ENCODE measurements at places on chromosomes 5 and 9. TPM values are rescaled to one million over a fixed set of nuclear protein-coding genes. Genes with fewer than 3 reads are reported as not detected.

DNA sequence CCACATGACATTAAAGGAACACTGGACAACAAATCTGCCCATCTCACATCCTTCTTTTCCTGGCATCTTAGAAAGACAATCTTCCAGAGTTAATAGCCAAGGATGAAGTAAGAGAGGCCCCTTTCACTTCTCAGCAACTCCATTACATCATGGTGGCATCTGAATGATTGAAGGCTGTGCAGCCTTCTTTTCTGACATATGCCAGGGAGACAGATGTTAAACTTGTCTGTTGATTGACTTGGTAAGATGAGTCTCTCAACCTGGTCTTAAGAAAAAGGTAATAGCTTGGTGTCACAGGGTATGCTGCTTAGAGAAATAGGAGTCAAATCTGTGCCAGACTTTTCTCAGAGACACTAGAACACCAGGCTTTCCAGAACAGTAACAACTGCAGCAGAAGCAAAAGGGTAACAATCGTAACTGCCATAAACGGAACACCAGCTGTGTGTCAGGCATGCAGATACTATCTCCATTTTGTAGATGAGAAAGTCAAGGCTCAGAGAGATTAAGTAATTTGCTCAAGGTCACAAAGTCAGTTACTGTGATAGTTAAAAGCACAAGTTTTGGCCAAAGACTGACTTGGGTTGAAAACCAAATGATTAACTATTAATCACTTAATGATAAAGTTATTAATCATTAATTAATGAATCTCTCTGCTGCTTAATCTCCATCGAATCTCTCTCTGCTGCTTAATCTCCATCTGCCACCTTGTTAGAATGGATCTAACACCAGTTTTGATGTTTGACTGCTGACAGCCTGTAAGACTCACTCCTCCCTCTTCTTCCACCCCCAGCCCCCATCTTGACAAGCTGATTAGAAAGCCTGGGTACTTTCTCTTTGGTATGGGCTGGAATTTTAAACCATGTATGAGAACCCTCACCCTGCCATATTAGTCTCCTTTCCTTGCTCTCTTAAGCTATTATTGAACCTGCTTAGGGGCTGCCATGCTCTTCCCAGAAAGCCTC is 353.5 kb downstream of the ENC1 start:
- H3K4me3 ChIP-seq = no peak overlapping the region
- H3K27me3 ChIP-seq = peaks cover 3% of the 10 kb centered on the region
- no peak overlapping the region for H3K27ac ChIP-seq
- H3K4me1 ChIP-seq = no peaks in the 10 kb centered on the region
- no peak for DNase-seq

DNA sequence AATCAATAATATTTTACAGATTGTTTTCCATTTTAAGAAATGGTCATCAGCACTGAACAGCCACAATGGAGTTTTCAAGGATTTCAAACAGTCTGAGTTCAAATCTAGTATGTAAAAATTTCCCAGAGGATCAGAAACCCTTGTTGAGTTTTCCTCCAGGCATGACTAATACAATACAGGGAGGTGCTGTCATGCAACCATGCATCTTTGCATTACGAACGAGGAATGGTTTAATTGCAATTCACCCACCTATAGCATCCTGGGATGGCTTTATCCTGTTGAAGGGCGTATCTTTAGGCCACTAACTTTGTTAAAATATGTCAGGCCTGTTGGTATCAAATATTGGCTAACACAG is 196.4 kb downstream of the EFNA5 start:
- no peak for DNase-seq
- no peaks in the 10 kb centered on the region for H3K36me3 ChIP-seq
- no peak overlapping the region for H3K4me3 ChIP-seq

DNA sequence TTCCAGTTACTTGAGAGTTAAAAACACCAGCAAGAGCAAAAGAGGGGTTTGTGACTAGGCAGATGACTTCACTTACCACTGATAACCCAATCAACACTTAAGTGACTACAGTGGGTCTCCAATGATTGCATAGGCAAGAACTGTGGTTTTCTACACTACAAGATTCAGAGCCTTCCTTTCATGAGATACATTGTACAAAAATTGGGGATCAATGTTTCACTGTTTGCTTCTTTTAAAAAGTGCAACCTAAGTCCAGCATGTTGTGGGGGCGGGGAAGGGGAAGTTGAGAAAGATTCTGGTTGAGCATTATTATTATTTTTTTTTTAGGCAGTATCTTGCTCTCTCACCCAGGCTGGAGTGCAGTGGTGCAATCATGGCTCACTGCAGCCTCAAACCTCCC is 3.6 kb downstream of the IQGAP2 start:
- DNase-seq = no peak
- H3K27me3 ChIP-seq = no peaks in the 10 kb centered on the region
- no peak overlapping the region for H3K4me3 ChIP-seq
- no peak overlapping the region for H3K27ac ChIP-seq
- H3K4me1 ChIP-seq = peaks cover 49% of the 10 kb centered on the region

DNA sequence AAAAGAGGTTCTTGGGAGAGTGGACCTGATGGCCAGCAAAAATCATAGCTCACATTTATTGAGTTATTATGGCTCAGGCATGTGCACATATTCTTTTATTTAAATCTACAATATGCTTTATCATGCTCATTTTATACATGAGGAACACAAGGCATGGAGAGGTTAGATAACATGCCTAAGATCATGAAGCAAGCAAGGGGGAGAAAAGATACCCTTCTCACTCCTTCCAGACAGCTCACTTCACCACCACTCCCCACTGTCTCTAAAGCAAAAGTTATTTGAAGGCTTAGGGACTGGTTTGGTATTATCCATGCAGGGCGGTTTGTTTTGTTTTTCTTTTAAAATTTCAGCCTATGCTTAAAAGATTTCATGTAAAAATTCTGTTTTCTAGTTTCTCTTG is 59.0 kb upstream of the PDE8B start:
- no peaks in the 10 kb centered on the region for H3K36me3 ChIP-seq
- no peak overlapping the region for H3K4me3 ChIP-seq
- DNase-seq = no peak
- H3K27me3 ChIP-seq = peaks cover 2% of the 10 kb centered on the region
- peaks cover 20% of the 10 kb centered on the region for H3K4me1 ChIP-seq

DNA sequence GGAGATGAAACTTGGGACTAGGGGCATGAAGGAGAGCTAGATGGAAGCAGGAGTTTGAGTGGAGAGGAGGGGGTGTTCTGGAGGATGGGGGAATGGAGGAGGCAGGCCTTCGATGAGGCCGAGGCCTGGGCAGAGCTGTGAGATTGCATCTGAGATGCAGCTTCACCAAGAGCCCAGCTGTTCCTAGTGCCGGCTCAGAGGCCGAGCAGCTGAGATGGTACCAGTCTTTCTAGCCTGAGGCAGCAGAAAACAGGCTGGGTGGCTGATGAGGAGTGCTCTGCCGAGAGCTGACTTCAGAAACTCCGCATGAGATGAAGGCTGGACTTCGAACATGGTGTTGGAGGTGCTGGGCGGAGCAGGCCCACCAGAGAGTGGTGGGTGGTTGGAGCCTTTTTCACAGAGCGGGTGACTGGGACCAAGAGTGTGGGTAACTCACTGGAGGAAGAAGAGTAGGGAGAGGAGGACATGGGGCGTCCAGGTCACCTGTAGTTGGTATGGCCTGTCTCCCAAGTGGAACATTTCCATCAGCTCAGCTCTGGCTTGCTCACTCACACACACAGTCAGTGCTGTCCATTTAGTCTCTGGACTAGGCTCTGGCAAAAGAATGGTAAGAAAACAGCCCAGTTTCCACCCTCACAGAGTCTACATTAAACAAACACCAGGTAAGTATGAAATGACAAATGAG is 54.7 kb downstream of the TMOD1 start:
- no peaks in the 10 kb centered on the region for H3K4me1 ChIP-seq
- H3K4me3 ChIP-seq = no peak overlapping the region
- peaks cover 49% of the 10 kb centered on the region for H3K27me3 ChIP-seq
- no peak for DNase-seq
- no peaks in the 10 kb centered on the region for H3K36me3 ChIP-seq
- H3K27ac ChIP-seq = no peak overlapping the region

The WWC1 gene
- total RNA-seq = 1.6 TPM

- no peaks in the 10 kb centered on the region for H3K27me3 ChIP-seq
- no peak for DNase-seq
- no peaks in the 10 kb centered on the region for H3K4me1 ChIP-seq
- no peak overlapping the region for H3K27ac ChIP-seq
- H3K36me3 ChIP-seq = no peaks in the 10 kb centered on the region
- no peak overlapping the region for H3K4me3 ChIP-seq
Observed at GRCh38 chr5:6830643-6831239, 117.5 kb downstream of the TENT4A start.

- no peak overlapping the region for H3K4me3 ChIP-seq
- DNase-seq = no peak
- H3K27me3 ChIP-seq = no peaks in the 10 kb centered on the region
- no peaks in the 10 kb centered on the region for H3K36me3 ChIP-seq
Observed at GRCh38 chr5:65734921-65735320, 12.9 kb downstream of the NLN start.

- no peak overlapping the region for H3K27ac ChIP-seq
- no peaks in the 10 kb centered on the region for H3K36me3 ChIP-seq
- H3K27me3 ChIP-seq = no peaks in the 10 kb centered on the region
- no peak for DNase-seq
Observed at GRCh38 chr5:89556215-89556913, 673.4 kb upstream of the MEF2C start.

DNA sequence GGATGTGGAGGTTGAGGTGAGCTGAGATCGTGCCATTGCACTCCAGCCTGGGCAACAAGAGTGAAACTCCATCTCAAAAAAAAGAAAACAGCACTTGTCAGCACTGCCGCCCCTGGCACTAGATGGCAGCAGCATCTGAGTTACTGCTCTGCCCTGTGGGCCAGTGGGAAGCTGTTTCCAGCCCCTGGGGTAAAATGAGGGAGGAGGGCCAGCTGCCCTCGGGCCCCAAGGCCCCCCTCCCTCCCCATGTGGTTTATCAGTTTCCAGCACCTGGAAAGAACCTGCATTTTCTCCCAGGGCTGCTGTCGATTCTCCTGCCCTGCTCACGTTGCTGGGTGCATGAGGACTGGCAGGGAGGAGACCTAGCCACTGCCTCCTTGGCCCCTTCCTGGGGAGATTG is 13.2 kb upstream of the CEL start:
- DNase-seq = no peak
- H3K4me1 ChIP-seq = no peaks in the 10 kb centered on the region
- H3K27me3 ChIP-seq = no peaks in the 10 kb centered on the region
- peaks cover 73% of the 10 kb centered on the region for H3K36me3 ChIP-seq
- H3K4me3 ChIP-seq = no peak overlapping the region

The SPAG8 gene
- total RNA-seq = 2.8 TPM

DNA sequence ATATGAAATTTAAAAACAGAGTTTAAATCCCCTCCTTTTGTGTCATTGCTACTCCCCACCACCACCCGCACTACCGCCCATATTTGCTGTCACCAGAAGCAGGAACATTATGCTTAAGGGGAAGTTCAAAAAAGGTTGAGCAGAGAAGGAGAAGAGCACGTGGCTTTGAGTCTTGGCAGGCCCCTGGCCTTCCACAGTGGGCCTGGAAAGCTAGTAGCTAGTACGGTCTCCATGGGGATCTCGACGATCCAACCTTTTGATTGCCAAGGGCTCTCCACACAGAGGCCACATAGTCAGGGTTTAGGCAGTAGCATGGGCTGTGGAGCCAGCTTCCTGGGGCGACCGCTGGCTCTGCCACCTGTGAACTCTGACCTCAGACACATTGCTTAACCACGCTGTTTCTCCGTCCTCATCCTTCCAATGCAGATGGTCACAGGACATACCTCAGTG is 90.1 kb downstream of the GOLPH3 start:
- no peak overlapping the region for H3K27ac ChIP-seq
- no peaks in the 10 kb centered on the region for H3K27me3 ChIP-seq
- H3K36me3 ChIP-seq = no peaks in the 10 kb centered on the region
- no peaks in the 10 kb centered on the region for H3K4me1 ChIP-seq
- no peak overlapping the region for H3K4me3 ChIP-seq

DNA sequence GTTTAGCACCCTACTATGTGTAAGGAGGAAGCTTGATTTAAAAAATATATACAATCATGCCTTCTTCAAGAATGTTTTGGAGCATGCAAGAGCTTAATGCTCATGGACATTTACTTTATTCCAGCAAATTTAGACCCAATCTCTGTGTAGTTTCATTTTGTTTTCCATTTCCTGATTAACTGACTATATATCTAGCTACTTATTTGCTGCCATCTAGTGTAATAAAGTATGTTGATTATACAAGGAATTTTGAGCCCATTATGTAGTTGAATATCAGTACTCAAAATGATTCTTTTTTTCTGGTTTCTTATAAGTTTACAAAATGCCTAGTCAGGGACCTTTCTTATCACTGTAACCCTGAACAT is 100.0 kb upstream of the CCDC152 start:
- no peak overlapping the region for H3K27ac ChIP-seq
- H3K36me3 ChIP-seq = no peaks in the 10 kb centered on the region
- no peak for DNase-seq
- H3K27me3 ChIP-seq = peaks cover 2% of the 10 kb centered on the region

GRCh38 chr9:33988219-33988890 is 60.3 kb downstream of the UBAP2 start:
- peaks cover 13% of the 10 kb centered on the region for H3K36me3 ChIP-seq
- no peak overlapping the region for H3K27ac ChIP-seq

DNA sequence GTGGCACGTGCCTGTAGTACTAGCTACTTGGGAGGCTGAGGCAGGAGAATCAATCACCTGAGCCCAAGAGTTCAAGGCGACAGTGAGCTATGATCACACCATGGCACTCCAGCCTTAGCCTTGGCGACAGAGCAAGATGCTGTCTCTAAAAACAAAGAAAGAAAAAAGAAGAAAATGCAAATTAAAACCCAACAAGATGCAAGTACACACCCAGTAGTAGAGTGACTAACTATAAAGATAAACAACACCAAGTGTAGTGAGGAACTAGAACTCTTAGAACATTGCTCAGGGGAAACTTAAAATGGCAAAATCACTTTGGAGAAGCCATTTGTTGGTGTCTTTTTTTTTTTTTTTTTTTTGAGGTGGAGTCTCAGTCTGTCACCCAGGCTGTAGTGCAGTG is 34.7 kb upstream of the RARS1 start:
- no peaks in the 10 kb centered on the region for H3K36me3 ChIP-seq
- H3K4me3 ChIP-seq = no peak overlapping the region
- no peaks in the 10 kb centered on the region for H3K4me1 ChIP-seq
- DNase-seq = no peak

The OTP gene
- total RNA-seq = not detected

DNA sequence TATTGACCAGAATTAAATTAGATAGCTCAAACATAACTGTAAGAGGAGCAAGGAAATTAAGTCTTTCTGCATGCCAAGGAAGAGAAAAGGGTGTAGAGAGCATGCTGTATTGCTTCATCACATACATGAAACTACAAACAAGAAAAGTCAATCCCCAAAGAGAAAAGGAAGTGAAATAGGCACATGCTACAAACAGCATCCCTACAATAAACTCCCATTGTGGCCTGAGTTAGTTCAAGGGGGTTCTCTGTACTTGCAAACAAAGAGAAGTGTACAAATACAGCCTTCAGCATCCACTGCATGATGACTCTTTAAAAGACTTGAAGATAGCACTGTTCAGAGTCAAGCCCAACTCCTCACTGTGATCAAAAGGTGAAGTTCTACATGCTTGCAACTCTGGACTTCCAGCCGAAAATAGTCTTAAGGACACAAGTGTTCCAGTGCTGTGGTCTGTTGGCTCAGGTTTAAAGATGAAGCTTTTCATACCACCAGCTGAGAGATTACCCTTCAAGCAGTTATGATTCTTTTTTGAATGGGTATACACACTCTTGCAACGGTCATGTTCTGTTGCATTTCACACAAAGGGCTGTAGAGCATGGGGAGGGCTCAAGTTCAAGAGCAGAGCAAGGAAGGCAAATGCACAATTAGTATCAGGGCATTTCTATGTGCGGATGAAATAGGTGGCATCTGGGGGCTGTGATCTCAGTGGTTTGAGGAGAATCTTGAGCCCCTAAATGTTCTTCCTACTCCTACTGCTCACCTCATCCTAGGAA is 534.5 kb downstream of the EBF1 start:
- no peaks in the 10 kb centered on the region for H3K36me3 ChIP-seq
- no peak overlapping the region for H3K4me3 ChIP-seq
- H3K27me3 ChIP-seq = no peaks in the 10 kb centered on the region
